ENCODE measurements at places on chromosomes 3 and 15. TPM values are rescaled to one million over a fixed set of nuclear protein-coding genes. Genes with fewer than 3 reads are reported as not detected.

GRCh38 chr15:66934868-66935520 lies 130.4 kb upstream of the SMAD3 start:
- DNase-seq = peak; percentile 59

DNA sequence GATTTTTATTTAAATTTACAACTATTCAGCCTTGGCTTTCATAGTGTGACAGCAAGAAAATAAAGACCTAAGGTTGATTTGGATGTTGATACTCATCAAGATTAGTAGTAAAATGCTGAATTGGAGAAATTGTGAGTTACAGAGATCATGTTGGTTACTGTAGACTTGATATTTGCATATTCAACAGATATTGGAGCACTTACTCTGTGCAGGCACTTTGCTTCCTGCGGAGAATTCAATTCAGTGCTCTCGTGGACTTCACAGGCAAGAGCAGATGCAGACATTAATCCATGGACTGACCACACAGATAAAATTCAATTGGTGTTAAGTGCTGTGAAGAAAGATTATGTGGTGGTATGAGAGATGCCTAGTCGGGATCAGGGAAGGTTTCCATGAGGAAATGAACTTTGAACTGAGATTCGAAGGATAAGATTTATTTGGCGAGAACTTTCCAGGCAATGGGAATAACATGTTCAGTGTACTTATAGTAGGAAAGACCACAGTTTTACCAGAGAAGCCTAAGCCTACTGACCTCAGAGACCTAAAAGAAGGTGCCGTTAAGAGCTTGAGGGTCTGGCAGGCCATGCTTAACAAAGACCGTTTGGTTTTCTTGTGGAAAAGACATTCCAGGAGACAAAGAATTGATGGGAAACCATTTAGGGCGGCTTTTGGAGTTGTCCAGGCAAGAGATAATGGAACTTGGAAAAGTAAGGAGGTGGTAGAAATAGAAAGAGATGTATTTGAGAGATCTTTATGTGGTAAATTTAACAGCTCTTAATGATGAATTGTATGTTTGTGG lies 4.3 kb downstream of the SELENOT start:
- no peak for DNase-seq

DNA sequence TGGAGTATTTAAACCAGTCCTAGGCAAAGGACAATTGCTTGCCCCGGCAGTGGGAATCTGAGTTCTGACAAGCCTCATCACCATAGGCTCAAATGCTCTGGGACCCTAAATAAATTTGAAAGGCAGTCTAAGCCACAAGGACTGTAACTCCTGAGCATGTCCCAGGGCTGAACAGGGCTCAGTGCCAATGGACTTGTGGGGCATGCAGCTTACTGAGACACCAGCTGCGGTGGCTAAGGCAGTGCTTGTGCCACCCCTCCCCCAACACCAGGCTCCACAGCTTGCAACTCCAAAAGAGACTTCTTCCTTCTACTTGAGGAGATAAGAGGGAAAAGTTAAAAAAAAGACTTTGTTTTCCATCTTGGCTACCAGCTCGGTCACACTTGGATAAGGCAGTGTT lies 289.7 kb upstream of the DCBLD2 start:
- no peak for DNase-seq

DNA sequence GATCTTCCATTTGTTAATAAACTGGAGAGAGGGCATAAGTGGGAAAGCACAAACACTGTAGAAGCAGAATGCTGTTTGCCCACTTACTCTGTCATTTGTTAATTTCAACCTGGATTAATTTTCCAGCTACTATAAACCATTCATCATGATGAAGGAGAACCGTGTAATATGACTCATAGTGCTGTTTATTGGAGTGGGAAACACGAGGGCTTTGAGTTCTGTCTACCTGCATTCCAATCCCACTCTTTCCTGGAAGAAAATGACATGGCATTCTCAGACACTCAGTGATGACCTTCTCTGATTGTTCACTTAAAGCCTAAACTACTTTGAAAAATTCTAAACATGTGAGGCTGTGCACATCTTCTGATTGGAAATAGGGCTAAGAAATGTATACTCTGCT lies 826.7 kb downstream of the AGBL1 start:
- no peak for DNase-seq

The FANCD2OS gene
- not detected for total RNA-seq

GRCh38 chr3:163878396-163878795 lies 1199.9 kb downstream of the SI start:
- no peak for DNase-seq

DNA sequence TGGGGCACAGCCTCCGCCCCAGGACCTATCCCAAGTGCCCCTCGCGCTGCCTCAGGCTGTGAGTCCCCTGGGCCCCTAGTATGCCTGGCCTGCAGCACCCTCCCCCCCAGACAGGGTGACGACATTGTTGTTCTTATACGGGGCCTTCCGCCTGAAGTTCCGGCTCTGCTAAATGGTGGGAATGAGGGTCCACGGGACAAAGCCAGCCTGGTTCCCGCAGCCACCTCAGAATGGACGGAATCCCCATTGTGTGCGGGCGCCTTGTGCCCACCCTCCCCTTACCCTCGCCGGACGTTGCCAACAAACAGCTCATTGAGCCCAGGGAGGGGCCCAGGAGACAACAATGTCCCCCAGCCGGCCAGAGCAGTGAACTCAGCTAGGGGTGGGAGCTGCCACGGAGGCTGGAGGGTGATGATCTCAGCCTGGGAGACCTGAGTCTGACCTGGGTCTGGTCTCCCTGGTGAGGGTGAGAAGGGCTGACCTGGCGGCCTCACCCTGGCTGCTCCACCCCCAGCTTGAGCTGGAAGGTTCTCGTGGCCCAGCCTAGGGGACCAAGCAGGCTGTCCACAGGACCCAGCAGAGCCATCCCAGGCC lies 10.2 kb upstream of the DLL4 start:
- DNase-seq = no peak

The MAP1A gene
- total RNA-seq = 13.8 TPM

DNA sequence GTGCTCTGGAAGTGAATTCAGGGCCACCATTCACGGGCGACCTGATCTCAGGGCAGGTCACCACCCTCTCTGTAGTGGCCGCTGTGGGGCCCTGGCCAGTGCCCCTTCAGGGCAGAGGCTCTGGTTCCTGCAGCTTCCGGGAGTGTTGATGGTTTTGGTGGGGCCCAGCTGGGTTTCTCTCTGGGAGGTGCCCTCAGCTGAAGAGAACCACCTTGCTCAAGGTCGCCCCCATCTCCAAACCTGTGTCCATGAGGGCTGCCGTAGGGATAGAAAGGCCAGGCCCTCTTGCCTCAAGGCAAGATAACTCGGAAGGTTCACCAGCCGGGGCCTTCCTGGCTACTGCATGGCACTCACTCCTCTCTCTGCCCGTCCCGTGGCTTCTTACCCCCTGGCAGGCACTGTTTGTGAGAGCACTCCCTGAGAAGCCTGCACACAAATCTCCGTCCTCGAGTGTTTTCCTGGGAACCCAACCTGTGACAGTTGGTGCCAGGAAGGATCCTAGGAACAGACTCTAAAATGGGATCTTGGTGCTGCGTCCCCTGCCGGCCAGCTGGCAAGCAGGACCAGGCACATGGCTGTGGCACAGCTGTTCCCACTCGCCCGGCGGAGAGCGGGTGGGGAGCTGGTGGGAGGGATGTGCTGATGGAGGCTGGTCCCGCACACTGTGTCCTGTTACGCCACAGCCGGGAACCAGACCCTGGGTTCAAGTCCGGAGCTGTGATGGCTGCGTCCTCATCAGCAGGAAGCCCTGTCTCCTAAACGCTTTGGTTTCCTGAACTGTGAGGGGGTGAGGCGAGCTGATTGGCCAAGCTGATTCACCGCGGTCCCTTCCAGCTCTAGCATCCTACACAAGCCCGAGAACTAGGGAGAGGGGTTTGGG lies 23.2 kb upstream of the PIGZ start:
- no peak for DNase-seq

- no peak for DNase-seq
These were observed 274.5 kb upstream of the POU1F1 start for GRCh38 chr3:87550892-87551291.

The ITIH1 gene
- not detected for total RNA-seq

- peak; percentile 87 for DNase-seq
These were observed 2.9 kb downstream of the MYD88 start for GRCh38 chr3:38141173-38141951.

- no peak for DNase-seq
These were observed 13.9 kb upstream of the ZBBX start for GRCh38 chr3:167394003-167394402.

DNA sequence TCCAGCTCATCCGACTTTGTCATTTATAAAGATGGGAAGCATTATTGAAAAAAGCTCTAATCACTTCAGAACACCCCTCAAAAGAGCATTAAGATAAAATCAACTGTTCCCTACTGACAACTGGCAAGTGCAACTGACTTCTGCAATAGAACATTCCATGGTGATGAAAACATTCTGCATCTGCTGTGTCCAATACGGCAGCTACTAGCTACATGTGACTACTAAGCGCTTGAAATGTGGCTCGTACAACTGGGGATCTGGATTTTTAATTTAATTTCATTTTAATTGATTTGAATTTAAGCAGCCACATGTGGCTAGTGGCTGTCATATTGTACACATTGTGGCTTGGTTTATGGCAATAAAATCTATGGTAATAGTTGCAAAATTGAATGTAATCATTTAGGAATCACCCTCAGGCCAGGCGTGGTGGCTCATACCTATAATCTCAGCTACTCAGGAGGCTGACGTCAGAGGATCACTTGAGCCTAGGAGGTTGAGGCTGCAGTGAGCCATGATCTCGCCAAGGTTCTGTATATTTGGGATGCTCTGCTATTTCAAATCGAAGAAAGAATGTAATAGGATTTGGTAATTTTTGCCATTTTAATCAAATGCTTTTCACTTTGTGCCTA lies 390.3 kb downstream of the GABRB3 start:
- no peak for DNase-seq
